ENCODE measurements at places on chromosomes 2 and 18.

DNA sequence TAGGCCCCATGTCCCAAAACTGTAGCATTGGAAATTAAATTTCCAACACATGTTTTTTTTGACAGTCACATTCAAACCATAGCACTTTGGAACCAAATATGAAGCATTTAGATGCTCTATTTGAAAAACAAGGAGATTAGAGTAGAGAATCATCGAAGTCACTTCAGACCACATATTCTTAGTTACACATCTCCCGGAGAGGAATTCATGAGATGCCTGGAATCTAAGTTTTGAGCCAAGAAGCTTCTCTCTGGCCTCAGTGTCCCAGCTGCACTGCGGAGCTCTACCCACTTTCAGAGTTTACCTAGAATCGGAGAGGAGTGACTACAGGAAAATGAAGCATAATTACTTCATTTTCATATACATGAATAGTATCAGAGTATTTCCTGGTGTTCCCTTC lies 385.9 kb downstream of the TNS1 start:
- no peak for DNase-seq

DNA sequence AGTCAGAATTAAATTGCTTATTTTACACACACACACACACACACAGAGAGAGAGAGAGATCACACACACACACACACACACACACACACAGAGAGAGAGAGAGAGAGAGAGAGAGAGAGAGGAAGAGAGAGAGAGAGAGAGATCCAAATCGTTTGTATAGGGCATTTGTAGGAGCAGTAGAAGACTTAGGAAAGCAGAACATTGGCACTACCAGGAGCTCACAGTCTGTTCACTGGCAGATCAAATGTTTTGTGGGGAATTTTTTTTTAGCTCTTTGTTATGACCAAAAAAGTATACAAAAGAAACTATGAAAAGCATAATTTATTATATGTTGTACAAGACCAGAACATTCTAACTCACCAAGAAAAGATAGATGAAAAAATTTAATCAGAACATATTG lies 81.8 kb downstream of the MBD5 start:
- no peak for DNase-seq

DNA sequence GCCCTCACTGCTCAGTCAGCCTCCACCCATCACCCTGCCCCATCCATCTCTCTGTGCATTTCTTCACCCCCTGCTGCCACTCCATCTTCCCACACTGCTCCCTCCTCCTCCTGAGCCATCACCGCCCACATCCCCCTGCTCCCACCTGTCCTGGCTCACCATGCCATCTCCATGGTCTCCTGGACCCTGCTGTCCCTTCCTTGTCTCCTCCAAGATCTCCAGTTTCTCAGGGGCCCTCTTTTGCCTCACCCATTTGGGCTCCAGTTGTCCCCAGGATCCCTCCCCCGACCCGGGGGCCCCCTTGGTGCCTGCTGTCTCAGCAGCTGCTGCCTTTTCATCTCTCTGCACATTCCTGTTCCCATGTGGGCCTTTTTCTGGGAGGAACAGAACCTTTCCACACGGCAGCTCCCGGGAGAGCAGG lies 10.6 kb downstream of the SPEG start:
- DNase-seq, result no peak

- no peak for DNase-seq
These were observed 228.4 kb upstream of the SP5 start for GRCh38 chr2:170486730-170487129.

DNA sequence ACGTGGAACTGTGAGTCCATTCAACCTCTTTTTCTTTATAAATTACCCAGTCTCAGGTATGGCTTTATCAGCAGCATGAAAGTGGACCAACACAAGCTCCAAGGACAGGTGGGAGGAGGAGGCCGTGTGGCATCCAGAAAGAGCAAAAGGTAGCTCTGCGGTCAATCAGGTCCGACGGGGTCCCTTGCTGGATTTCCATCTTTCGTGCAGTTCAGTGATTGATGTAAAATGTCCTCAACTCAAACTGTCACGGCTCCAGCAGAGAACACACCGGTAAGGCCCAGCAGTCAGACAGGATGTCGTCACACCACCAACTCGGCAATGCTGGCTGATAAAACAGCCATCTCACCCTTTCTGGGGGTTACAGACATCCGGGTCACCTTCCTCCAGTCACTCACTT lies 123.3 kb downstream of the PXDN start:
- no peak for DNase-seq

GRCh38 chr2:26412091-26412673 lies 10.5 kb downstream of the DRC1 start:
- DNase-seq, result no peak

GRCh38 chr2:109395494-109396201 lies 218.1 kb downstream of the SEPTIN10 start:
- no peak for DNase-seq

DNA sequence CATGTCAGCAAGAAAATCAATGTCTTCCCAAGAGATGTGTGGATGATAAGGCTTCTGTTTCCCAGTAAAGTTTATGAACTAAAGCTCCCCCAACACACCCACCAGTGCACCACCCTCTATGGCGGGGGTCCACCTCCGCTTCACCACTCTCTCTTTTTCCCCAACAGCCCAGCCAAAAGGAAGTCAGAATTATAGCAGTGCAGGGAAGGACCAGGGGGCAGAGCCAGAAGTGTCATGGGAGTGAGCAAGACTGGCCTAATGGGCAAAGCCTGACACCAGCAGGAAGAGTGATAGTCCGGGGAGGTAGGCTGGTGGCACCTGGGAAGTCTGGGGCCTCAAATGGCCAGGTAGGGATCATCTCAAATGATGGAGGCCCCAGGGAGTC lies 167.7 kb downstream of the ZFP36L2 start:
- DNase-seq, result no peak

GRCh38 chr2:118177884-118178283 lies 89.6 kb downstream of the INSIG2 start:
- DNase-seq, result no peak

- no peak for DNase-seq
These were observed 136.7 kb downstream of the EML6 start for GRCh38 chr2:54859997-54860701.

DNA sequence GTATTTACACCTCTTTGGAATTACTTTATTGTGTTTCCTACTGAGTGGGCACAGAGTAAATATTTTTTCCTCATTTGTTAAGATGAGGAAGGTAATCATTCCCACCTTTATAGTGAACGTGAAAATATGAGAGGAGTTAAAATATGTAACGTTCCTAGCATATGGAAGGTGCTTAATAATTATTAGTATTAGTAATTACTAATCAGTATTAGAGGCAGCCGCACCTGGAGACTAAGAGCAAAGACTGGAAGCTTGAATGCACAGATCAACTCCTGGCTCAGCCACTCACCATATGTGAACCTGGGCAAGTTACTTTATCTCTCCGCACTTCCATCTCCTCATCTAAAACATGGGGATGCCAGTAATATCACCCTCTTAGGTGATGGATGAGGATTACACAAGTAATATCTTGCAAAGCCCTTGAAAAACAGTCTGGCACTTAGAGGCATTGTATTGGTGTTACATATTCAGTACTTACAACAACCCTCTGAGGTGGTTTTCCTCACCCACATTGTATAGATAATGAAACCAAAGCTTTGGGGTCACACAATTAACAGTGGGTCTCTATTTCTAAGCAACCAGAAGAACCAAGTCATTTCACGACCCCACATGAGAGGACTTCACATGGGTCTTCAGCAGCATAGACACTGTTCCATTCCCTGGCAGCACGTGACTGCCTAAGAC lies 100.3 kb upstream of the KCTD1 start:
- DNase-seq, result no peak

DNA sequence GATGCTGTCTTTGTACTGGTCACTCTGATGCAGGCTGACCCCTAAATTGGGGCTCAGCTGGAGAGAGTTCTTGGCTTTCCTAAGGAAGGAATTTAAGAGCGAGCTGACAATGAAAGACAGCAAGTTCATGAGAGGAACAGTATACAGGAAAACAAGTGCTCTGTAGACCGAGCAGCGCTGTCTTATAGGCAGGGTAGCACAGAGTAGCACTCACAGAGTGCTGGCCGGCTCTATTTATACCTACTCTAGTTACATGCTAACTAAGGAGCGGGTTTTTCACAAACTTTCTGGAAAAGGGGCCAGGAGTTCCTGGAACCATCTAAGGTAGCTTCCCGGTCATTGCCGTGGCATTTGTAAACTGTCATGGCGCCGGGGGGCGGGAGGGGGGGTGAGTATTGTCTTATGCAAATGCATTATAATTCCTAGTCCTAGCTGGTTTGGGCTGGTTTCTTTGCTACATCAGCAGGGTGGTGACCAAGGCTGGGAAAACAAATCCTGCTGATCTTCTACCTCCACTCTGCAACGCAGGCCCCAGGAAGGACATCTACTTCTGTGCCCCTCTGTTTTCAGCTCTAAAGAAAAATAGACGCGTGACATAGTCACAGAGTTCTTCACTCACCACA lies 31.6 kb upstream of the MAP3K20 start:
- DNase-seq, result no peak

- no peak for DNase-seq
These were observed 464.6 kb upstream of the GCFC2 start for GRCh38 chr2:76175295-76175694.

- no peak for DNase-seq
These were observed 501.6 kb upstream of the GCFC2 start for GRCh38 chr2:76211991-76212985.

DNA sequence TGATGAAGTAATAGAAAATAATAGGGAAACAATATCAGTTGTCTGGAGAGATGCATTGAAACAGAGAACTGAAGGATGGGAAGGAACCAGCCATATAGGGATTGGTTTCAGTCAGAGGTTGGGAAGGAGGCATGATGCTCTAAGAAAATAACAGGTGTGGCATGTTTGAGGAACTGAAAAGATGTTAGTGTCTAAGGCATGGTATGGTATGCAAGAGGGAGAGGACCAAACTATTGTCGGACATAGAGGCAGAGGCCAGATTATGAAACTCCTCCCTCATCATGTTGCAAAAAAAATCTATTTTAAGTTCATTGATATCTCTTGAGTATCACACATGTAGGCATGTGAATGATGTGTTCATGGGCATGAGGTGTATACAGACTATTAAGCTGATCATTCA lies 48.9 kb upstream of the EMILIN2 start:
- DNase-seq, result no peak

DNA sequence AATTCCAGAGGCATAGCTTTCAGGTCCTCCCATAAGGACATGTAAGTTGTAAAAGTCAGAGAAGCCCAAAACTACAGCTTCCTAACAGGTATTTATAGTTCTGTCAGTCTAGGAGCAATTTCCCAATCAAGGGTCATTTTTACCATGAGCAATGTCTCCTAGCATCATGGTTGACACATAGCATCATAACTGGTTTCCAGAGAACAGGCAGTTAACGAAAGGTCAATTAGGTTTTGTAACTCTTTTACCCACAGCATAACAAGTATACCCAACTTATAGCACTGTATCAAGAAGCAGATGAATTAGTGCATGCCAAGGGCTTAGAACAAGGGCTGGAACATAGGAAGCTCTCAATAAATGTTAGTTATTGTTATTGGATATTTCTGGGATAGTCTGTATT lies 110.1 kb downstream of the MREG start:
- DNase-seq, result no peak

DNA sequence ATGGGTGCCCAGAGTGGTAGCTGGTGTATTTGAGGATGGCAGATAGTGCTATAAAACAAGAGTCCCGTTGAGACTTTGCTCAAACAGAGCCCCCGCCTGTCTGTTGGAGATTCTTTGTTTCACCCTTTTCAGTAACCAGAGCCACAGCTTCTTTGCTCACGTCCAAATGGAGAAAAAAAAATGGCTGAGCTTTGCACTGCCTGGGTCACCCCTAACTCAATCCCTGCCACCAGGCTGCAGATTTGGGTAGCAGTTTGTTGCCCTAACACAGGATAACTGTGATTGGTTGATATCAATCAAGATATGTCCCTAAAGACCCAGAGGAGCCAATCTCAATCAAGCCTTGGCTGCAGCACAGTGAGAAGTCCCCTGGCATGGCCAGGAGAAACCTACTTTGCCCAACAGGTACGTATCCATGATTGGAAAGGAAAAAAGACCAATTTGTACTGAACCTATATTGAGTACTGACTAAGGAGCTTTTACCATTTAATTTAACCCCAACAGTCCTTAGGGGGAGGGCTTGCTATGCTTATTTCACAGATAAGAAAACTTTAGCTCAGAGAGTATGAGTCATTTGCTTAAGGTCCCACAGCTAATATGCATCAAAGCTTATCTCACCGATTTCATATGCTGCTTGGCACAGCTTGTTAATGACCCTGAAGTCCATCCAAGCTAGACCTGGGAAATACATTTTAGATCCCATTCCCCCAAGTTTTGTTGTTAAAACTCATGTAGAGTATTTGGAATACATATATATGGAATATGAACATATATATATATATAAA lies 72.0 kb upstream of the SH3BP4 start:
- DNase-seq, result no peak

DNA sequence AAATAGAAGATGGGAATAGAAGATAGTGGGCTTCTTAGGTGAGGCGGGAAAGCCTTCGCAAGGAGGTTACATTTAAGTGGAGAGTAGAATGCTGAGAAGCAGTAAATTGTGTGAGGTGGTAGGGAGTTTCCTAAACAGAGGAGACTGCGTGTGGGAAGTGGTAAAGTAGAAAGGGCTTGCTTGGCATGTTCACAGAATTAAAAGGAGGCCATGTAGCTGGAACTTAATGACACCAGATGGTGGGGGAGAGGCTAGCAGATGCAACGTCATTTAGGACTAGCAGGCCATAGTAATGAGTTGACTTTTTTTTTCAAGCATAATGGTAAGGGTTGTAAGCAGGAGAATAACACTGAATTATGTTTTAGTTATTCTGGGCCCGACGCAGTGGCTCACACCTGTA lies 13.0 kb upstream of the RTN4 start:
- no peak for DNase-seq

GRCh38 chr2:240478346-240479110 lies 43.1 kb downstream of the GPC1 start:
- no peak for DNase-seq

GRCh38 chr2:168639441-168639898 lies 163.0 kb upstream of the NOSTRIN start:
- DNase-seq, result no peak

DNA sequence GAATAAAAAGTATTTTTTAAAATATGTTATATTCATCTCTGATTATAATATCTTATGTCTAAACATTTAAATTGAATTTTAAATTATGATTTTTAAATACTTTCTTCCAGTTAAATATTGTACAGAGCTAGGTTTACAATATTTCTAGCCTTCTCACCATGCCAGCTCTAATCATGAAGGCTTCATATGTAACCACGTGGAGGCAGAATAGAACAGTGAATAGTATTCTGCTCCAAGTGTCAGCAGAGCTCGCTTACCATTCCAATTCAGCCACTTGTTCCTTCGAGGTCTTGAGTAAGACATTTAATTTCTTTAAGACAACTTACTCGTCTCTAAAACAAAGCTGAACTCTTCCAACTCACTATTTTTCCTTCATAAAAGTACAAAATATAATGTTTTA lies 871.8 kb downstream of the SUCLG1 start:
- no peak for DNase-seq

Data from NCI-H2081 (cell line).